ENCODE measurements at places on chromosomes 2 and 18.

- DNase-seq: no peak
Observed at GRCh38 chr2:117771969-117772630, 42.4 kb upstream of the DDX18 start.

- no peak for DNase-seq
Observed at GRCh38 chr2:66433945-66434678, 813 bp upstream of the MEIS1 start.

DNA sequence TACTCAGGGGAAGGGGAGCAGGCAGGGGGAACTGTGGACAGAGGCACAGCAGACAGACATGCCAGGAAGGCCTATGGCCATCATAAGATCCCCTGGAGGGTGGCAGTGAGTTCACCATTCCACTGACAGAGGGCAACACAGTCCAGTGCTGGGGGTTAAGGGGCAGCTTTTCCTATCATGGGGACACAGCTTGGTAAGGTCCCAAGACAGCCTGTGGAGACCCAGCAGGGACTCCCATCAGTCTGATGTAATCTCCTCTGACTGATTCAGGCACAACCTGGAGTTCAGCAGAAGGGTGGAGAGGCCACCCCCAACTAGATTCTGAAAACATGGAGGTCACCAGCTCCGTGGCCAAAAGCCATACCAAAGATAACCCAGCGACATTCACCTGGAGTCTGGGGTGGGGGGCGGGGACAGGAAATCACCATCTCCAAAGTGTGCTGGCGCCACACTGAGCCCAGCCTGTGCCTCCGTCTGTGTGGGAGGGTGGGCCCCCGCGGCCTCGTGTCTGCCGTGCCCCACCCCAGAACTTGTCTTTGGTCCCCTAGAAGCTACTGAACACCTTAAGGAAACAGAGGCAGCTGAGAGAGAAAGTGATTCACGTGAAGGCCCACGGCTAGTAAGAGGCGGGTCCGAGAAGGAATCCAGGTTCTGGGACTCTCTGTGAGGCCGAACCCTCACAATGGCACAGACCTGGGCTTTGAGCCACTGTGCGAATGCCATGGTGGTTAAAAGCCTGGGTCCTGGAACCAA, 28.6 kb downstream of the DNMT3A start:
- no peak for DNase-seq

GRCh38 chr18:43757273-43757672, 480.0 kb upstream of the SYT4 start:
- no peak for DNase-seq

- DNase-seq: no peak
Observed at GRCh38 chr2:168348076-168348475, 100.7 kb upstream of the STK39 start.

DNA sequence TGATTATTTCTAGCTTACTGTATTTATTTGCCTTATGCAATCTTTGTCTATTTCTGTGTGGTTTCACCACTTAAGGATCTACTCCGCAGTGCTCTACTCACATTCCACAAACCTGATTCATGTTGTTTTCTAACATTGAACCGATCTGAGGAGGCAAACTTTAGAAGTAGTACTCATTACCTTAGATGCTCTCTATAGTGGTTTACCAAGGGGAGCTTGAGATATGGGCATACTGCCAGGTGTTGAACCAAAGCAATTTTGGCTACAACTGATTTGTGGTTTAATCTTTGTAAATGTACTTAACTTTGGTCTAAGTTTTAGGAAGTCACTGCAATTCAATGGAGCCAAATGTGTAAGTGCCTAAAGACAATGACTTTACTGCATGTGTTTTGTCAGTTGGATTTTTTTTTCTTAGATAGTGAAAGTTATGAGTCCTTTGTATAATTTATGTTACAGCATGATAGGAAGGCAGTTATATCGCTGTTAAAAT, 50.1 kb downstream of the MAP2 start:
- no peak for DNase-seq

All from cortex of kidney (tissue), 1 donor.